ENCODE measurements at places on chromosomes 7 and 10.
A peak's percentile ranks its signal among the peaks of the same experiment; 100 is the strongest.

GRCh38 chr10:110343947-110344346 lies 39.2 kb upstream of the SMNDC1 start:
- no peak for DNase-seq

- no peak for DNase-seq
Measured at GRCh38 chr10:72417971-72418370, 63.3 kb upstream of the DNAJB12 start.

- no peak for DNase-seq
Measured at GRCh38 chr10:90195288-90195840, 494.0 kb downstream of the KIF20B start.

- peak; percentile 85 for DNase-seq
Measured at GRCh38 chr10:118669020-118669791, 73.8 kb upstream of the PRLHR start.

DNA sequence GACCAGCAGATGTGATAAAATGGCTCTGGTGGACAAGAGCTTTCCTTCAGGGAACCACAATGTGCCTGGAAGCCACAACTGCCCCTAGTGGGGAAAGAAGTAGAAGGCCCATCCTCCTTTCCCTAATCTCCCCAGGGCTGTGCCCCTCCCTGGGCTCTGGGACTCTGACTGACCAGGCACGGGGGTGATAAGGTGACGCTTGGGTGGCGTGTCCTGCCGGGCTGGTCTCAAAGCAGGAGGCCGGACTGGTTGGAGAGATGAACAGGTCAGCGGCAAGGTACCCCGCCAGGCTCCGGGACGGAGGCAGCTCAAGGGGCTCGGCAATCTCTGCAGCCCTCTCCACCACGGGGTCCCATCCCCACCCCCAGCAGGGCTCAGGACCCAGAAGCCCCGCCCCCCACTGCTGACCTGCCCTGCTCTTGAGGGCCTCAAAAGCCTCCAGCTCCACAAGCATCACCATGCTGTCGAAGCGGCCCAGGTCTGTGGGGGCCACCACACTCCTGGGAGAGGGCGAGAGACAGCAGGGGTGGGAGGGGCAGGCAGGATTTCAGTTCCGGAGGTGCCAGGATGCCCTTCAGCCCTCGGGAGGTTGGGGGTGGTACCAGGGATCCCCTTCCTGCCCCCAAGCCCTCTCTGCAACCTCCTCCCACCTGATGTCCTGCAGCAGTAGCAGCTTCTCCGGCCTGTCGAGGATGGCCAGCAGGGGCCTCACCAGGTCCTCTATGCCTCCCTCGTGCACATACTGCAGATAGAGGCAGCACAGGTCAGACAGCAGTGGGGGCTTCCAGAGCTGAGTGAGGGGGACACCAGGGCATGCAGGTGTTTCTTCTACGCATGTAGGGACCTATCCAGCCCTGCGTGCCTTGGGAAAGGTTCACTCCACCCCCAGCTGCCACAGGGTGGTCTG lies 12.2 kb downstream of the LZTS2 start:
- DNase-seq, result no peak

DNA sequence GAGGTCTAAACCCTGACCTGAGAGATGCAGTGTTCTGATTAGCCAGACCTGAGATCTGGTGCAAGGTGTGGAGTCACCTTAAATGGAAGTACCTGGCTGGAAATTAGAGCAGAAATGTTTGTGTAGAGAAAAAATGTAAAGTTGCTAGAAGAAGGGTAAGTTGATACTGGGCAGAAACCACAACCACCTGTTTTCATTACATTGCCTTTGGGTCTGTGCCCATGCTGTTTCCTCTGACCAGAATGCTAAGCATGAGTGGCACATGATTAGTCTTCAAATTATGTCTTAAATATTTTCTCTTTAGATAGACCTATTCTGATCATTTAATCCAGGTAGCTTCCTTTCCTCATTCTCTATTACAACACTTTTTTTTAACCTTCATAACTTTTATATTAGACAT lies 69.0 kb downstream of the CASD1 start:
- no peak for DNase-seq

- peak; percentile 79 for DNase-seq
Measured at GRCh38 chr7:106659963-106660861, 746 bp downstream of the CCDC71L start.

DNA sequence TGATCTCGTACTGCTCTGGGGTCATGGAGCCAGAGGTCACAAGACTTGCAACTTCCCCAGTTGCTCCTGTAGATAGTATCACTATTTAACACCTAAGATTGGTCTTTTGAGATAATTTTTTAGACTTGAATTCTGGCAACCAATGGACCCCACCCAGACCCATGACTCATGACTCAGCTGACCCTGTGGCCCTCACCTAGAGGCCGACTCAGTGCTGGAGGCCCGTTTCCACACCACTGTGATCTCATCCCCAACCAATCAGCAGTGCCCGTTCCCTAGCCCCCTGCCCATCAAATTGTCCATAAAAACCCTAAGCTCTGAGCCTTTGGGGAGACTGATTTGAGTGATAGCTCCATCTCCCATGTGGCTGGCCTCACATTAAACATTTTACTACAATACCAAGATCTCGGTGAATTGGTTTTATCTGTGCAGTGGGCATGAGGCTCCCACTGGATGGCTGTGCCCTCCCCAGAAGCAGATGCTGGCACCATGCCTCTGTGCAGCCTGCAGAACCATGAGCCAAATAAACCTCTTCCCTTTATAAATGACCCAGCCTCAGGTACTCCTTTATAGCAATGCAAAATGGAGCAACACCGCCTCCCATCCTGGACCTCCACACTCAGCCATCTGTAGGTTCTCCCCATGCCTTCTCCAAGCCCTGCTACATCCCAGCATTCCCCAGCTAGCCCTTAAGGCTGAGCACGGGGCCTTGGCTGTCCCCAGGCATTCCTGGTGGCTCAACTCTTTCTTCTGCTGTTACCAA lies 98.8 kb downstream of the PRKAG2 start:
- no peak for DNase-seq

DNA sequence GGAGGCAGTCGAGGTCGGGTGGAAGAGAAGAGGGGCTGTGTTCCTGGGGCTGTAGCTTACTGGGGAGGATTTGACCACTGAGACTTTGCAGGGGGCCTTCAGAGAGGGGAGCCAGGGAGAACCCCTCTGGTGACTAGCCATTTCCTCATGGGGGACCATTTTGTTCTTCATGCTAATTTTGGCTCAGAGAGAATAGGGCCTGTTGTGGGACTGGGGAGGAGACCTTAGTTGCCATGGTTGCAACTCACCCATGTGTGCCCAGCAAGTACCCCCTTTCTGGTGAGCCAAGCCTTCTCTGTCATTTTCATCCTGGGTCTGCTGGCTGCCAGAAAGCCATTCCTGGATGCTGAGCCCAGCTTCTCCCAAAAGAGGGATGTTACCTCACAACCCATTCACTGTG lies 120.9 kb downstream of the GRK5 start:
- no peak for DNase-seq

DNA sequence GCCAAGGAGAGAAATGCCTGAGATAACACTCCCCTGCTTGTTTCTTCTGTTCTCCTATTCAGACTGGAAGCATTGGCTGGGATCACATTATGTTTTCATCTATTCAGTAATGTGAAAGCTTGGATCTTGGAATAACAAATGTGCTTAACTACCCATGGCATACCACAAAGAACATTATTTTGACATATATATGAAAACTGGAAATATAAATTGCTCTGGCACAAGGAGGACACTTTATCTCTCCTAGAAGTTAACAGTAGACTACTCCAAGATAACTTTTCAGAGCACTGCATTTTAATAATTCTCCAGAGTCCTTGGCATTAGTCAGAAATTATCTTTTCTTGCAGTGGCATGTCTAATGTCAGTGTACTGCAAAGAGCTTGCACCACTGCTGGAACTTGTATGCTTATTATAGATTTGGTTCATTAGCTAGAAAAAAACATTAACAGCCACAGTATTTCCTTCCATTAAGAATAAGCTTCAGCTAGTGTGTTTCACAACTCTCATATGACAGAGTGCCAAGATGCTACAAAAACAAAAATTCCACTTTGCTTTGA lies 169.3 kb upstream of the LRRN3 start:
- no peak for DNase-seq

GRCh38 chr7:122369756-122370155 lies 65.2 kb upstream of the FEZF1 start:
- no peak for DNase-seq

- DNase-seq, result peak; percentile 97
Measured at GRCh38 chr10:3226960-3227744, 54.6 kb upstream of the PITRM1 start.

DNA sequence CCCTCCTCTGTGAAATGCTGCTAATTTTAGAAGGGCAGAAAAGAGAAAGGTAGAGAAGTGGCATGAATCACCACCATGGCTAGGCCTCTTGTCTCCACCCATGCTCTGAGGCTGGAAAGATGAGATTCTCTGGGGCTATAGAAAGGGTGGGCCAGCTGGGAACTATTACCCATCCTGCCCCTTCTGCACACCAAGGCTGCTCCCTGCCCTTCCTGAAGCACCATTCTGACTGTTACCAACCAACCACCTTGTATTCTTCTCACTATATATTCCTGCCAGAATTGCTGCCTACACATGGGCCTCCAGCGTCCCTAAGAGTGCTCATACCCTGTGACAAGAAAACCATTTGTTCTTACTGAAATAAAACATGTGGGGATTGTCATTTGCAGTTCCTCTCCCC lies 11.4 kb upstream of the DLX6 start:
- no peak for DNase-seq

DNA sequence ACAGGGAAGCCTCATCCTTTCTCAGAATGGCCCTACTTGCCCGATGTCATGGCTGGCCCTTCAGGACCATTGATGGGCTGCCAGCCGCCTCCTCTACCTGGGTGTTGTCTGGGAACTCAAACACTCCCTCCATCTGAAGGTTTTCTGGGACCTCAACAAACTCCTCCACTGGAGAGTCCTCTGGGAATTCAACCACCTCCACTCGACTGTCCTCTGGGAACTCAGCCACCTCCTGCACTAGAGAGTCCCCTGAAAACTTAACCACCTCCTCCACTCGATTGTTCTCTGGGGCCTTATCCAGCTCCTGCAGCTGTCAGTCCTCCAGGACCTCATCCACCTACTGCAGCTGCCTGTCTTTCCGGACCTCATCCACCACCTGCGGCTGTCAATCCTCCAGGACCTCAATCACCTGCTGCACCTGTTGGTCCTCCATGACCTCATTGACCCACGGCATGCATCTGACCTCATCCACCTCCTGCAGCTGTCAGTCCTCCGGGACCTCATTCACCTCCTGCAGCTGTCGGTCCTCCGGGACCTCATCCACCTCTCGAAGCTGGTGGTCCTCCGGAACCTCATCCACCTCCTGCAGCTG lies 37.1 kb downstream of the MAT1A start:
- DNase-seq, result no peak

- DNase-seq, result peak; percentile 72
Measured at GRCh38 chr10:103044942-103045489, 126.9 kb downstream of the CNNM2 start.

DNA sequence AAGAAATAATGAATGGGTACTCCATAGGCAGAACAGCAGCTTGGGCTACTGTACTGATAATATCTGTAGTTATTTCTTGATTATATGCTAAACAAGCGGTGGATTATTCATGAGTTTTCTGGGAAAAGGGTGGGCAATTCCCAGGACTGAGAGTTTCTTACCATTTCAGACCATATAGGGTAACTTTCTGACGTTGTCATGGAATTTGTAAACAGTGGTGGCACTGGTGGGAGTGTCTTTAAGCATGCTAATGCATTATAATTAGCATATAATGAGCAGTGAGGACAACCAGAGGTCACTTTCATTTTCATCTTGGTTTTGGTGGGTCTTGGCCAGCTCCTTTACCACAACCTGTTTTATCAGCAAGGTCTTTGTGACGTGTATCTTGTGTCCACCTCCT lies 399.7 kb downstream of the CDC14C start:
- no peak for DNase-seq

GRCh38 chr10:1872151-1872726 lies 134.9 kb upstream of the ADARB2 start:
- DNase-seq, result no peak

- peak; percentile 96 for DNase-seq
Measured at GRCh38 chr10:77392851-77393250, 244.8 kb downstream of the KCNMA1 start.

All from fibroblast of skin of abdomen (primary cell).